ENCODE measurements at places on chromosomes 1 and 21. TPM values are rescaled to one million over a fixed set of nuclear protein-coding genes. Genes with fewer than 3 reads are reported as not detected.

SLC44A5 gene
- not detected for total RNA-seq

EFNA4 gene
- 5.9 TPM for total RNA-seq

SPRR1A gene
- total RNA-seq, result not detected

RGL1 gene
- 5.4 TPM for total RNA-seq

PTBP2 gene
- 15.4 TPM for total RNA-seq

TMEM39B gene
- total RNA-seq, result 33.7 TPM

C1orf115 gene
- total RNA-seq, result 0.32 TPM

ADCY10 gene
- total RNA-seq, result 0.07 TPM

AKR7A2 gene
- 29.4 TPM for total RNA-seq

APOBEC4 gene
- not detected for total RNA-seq

PLA2G2D gene
- not detected for total RNA-seq

JMJD4 gene
- 25.6 TPM for total RNA-seq

CYP4X1 gene
- total RNA-seq, result not detected

B3GALNT2 gene
- total RNA-seq, result 9.1 TPM

CLDN14 gene
- not detected for total RNA-seq

CD1C gene
- total RNA-seq, result 0.24 TPM

DHRS3 gene
- 87.0 TPM for total RNA-seq

LIN28A gene
- not detected for total RNA-seq

GJA8 gene
- total RNA-seq, result not detected

TMEM51 gene
- 0.10 TPM for total RNA-seq

TDRD10 gene
- total RNA-seq, result not detected

PLA2G2A gene
- total RNA-seq, result not detected

TENT5C gene
- total RNA-seq, result 14.7 TPM

MX1 gene
- 368 TPM for total RNA-seq

TRIM17 gene
- total RNA-seq, result 1.8 TPM

FLG2 gene
- total RNA-seq, result not detected

DNAJC28 gene
- total RNA-seq, result 0.17 TPM

OR2T33 gene
- total RNA-seq, result not detected

SEC16B gene
- total RNA-seq, result not detected

NGF gene
- not detected for total RNA-seq

DISC1 gene
- 14.0 TPM for total RNA-seq

AMPD1 gene
- total RNA-seq, result not detected

CLCA2 gene
- not detected for total RNA-seq

NTNG1 gene
- total RNA-seq, result not detected

OR14K1 gene
- not detected for total RNA-seq

VSIG8 gene
- not detected for total RNA-seq

RNF186 gene
- total RNA-seq, result not detected

LAPTM5 gene
- 477 TPM for total RNA-seq

DYNLT5 gene
- not detected for total RNA-seq

WNT2B gene
- total RNA-seq, result 0.27 TPM

CLDN17 gene
- not detected for total RNA-seq

MRTO4 gene
- total RNA-seq, result 51.0 TPM

KRTAP11-1 gene
- not detected for total RNA-seq

VASH2 gene
- 0.64 TPM for total RNA-seq

LAMB3 gene
- 5.7 TPM for total RNA-seq

FUCA1 gene
- total RNA-seq, result 5.9 TPM

TMED5 gene
- total RNA-seq, result 57.1 TPM

AMIGO1 gene
- 1.1 TPM for total RNA-seq

ITGB2 gene
- 801 TPM for total RNA-seq
